Activated T-cell treated with anti-CD3 and anti-CD28 coated beads, Interleukin-2, amount 50 U/mL, for 72 hours (primary cell): ENCODE measurements at places on chromosomes 6 and 20. TPM values are rescaled to one million over a fixed set of nuclear protein-coding genes. Genes with fewer than 3 reads are reported as not detected.
A peak's percentile ranks its signal among the peaks of the same experiment; 100 is the strongest.

Gene STX7
- total RNA-seq, result 10.6 TPM

Gene ADGRF1
- total RNA-seq, result not detected

Gene GABRR1
- not detected for total RNA-seq

Gene OR2J3
- not detected for total RNA-seq

Gene NFS1
- 46.0 TPM for total RNA-seq

Gene RNF39
- not detected for total RNA-seq

Gene SCRT2
- not detected for total RNA-seq

Gene LBP
- total RNA-seq, result not detected

Gene FOXA2
- not detected for total RNA-seq

Gene PRSS16
- total RNA-seq, result 5.3 TPM

DNA sequence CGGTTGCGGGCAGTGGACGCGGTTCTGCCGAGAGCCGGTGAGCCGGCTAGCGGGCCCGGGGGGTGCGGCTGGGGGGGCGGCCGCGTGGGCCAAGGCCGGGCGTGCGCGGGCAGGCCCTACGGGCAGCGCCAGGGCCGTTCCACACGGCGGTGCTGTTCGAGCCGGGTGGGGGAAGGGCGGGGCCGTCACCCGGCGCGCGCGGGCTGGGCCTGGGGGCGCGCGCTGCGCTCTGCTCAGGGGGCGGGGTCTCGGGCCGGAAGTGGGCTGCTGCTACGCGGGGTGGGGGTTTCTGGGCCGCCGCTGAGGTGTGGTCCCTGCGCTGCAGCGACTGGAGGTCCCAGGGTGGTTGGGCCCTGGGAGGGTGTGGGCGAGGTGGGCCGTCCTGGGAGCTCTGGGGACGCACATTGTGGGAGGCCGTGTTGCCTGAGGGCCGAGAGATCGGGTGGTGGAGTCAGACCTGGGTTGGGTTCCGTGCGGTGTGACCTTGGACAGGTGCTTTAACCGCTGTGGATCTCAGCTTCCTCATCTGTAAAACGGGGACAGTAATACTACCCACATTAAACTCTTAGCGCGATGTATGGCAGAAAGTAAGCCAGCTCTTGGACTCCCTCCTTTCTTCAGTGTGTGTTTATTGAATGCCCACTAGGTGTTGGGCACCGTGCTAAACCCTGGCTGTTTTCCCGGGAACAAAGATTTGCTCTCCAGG, 391 bp downstream of the MAPRE1 start:
- peak; percentile 73 for DNase-seq

DNA sequence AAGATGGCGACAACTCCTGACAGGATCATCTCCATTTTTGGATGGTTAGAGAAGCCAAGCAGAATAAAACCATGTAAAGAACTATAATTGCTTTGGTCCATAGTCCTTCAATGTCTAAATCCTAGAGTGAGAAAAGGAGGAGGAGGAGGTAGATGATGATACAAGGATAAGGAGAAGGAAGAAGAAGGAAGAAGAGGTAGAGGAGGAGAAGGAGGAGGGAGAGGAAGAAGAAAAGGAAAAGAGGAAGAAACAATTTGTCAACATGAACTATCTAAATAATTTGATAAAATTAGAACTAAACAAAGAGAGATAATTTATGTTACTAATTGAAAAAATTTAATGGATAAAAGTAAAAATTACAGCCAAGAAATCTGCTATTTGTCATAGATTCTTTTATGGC, at the start of gene OR2W1:
OR2W1 (minus strand) TSS at position 101 of the 400 bp plus-strand sequence; CDS start at position 101, 0 bp downstream.
- no peak for DNase-seq

- DNase-seq, result no peak
These were observed 53.5 kb downstream of the RIPOR2 start for GRCh38 chr6:24882295-24882694.

DNA sequence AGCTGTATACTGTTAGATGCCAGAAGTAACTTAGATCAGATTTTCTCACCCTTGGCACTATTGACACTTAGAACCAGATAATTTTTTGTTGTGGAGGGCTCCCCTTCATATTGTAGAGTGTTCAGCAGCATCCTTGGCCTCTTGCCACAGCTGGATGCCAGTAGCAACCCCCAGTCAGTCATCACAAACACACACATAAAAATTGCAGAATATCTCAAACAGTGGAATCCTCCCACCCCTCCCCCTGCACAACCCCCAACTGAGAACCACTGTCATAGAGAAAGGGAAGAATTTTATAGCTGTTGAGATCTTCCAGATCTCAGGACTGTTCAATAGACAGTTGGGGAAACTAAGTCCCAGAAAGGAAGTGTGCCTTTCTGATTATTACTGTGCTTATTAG, 81.2 kb upstream of the VSTM2L start:
- no peak for DNase-seq

- DNase-seq, result no peak
These were observed 19.5 kb downstream of the KIAA0408 start for GRCh38 chr6:127439718-127440117.

DNA sequence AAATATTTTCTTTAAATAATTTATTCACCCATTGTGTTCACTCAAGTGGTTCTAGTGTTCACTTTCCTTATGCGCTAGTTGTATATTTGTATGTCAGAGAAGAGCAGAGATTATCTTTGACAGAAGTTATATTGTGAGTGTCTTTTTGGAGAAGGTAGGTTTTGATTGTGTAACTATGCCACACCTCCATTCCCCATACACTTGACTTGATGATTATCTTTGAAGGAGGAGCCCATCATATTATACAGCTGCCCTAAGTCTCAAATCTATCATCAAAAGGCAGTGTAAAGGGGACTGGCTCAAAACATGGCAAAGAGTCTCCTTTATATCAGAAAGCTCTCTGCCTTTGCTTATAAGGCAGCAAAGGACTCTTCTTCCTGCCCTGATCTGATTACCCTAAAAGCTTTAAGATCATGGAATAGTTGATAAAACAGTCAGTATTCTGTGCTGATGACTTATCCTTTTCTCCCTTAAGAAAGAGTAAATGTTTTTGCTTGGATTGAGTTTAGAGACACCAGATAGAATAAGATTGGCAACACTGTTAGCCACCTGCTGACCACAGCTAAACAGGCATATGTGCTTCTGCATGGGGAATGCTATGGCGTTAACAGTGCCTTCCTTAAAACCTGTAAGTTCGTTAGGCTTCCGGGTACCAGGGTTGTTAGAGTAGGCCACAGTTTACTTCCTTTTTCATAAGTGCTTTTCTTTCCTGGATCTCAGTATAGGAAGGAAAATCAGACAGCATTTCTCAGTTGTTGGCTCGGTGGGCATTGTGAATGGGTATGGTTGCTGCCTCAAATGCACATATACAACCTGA, 22.6 kb downstream of the TOP1 start:
- no peak for DNase-seq

DNA sequence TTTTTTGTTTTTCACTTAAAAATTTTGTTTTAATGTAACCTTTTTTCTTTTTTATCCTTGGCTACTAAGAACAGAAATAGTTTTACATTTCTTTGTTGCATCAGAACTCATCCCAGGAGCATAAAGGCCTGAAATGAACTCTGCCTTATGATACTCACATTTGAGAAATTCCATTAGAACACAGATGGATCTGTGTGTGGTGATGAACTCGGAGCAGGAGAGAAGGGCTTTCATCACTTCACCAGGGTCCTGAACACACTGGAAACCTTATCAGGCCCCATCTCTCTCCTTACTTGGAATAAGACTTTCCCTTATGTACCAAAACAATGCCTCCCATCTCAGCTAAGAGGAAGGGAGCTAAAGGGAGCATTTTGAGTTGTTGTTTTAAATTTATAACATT, 139.4 kb downstream of the PHF3 start:
- DNase-seq, result no peak

GRCh38 chr6:142842418-142843261, 102.3 kb downstream of the HIVEP2 start:
- peak; percentile 48 for DNase-seq

DNA sequence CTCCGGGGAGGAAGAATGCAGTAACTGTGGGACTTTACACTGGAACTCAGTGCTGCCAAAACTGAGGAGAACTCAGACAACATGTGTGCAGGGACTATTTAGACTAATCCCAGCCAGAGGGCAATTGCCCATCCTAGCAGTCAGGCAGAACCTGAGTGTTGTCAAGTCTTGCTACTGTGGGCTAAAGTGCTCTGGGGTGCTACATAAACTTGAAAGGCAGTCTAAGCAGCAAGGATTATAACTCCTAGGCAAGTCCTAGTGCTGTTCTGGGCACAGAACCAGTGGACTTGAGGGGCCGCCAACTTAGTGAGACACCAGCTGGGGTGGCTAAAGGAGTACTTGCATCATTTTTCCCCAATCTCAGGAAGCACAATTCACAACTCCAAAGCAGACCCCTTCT, 363.8 kb upstream of the PTCHD4 start:
- DNase-seq, result no peak

DNA sequence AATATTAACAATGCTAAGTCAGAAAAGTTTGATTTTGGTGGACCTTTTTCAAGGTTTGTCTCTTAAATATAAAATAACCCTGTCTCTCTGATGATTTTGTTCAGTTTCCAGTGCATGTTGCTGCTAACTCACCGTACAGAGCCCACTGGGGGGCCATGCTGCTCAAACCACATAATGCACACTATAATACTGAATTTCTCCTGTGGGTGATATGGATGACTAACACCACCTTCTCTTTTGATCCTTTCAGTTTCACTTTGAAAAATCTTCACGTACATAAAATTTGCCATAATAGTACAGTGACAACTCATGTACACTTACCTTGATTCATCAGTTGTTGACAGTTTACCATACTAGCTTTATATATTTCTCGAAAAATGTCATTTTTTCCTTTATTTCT, 506.6 kb upstream of the MAN1A1 start:
- DNase-seq, result peak; percentile 22

DNA sequence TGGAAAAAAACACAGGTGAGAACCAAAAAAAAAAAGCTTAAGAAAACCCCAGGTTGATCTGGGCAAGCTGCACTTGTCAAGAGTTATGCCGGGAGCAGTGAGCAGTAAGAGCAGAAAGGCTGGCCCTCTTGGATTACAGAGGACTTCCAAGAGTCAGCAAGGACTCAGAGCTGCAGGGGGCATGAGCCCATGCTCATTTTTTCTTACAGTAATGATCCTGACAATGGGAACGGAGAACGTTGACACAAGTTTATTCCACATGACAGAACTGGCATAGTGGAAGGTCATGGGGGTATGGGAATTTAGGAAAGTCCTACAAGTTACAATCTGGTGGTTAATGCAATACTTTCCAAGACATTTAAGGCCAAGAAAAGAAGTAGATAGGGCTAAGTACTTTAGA, 256.6 kb downstream of the GMDS start:
- DNase-seq, result no peak

- DNase-seq, result no peak
These were observed 122.1 kb downstream of the LRRC1 start for GRCh38 chr6:53916804-53917463.

DNA sequence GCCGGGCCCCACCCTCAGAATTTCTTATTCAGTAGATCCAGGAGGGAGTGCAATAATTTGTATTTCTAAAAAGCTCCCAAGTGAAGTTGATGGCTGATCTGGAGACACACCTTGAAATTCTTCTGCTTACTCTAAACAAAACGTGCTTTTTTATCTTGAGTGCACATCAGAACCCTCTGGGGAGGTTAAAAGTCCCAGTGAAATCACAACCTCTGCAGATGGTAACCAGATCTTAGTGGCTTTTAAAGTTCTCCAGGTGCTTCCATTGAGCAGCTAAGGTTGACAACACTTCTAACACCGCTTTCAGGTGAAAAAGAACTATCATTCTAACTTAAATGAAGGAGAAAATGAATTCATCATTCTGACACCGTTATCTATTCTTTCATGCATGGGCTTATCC, 45.6 kb upstream of the ESR1 start:
- DNase-seq, result no peak

- peak; percentile 6 for DNase-seq
These were observed 107.5 kb upstream of the EDN1 start for GRCh38 chr6:12182676-12183075.

- peak; percentile 68 for DNase-seq
These were observed 60.2 kb upstream of the RALY start for GRCh38 chr20:33933469-33933909.

DNA sequence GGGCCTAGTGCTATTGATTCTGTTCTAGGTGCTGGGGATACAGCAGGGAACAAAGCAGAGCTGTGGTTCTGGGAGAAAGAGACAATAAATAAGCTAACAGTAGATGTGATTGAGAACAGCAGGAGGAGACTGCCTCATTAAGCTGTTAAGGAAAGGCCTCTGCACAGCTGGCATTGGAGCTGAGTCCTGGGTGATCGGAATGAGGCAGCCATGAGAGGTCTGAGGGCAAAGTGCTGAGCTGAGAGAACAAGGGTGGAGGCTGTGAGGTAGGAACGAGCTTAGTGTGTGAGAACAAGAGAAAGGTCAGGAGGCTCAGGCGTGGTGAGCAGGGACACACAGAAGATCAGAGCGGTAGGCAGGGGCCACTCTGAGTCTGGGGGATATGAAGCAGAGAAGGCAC, 18.3 kb downstream of the DDX27 start:
- no peak for DNase-seq

DNA sequence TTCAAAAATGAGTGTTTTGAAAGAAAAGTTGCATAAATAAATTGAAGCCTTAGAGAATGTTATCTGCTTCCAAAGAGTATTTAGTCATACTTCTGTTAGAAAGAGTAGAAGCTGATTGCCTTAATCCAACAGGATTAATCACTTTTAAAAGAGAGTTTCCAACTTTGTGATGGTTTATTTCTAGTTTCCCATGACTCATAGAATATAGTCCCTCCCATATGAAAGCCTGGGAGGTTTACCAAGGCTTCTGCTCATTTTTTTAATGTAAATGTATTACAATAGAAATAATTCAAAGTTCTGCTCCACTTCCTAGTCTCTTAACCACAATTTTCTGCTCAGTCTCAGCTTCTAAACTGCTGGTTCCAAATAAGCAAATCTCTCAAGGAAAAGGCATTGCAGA, 118.0 kb upstream of the IRAK1BP1 start:
- DNase-seq, result no peak
